ENCODE measurements at places on chromosomes 7 and 10.

- DNase-seq: no peak
Observed at GRCh38 chr10:114638821-114639625, 19.1 kb downstream of the ABLIM1 start.

DNA sequence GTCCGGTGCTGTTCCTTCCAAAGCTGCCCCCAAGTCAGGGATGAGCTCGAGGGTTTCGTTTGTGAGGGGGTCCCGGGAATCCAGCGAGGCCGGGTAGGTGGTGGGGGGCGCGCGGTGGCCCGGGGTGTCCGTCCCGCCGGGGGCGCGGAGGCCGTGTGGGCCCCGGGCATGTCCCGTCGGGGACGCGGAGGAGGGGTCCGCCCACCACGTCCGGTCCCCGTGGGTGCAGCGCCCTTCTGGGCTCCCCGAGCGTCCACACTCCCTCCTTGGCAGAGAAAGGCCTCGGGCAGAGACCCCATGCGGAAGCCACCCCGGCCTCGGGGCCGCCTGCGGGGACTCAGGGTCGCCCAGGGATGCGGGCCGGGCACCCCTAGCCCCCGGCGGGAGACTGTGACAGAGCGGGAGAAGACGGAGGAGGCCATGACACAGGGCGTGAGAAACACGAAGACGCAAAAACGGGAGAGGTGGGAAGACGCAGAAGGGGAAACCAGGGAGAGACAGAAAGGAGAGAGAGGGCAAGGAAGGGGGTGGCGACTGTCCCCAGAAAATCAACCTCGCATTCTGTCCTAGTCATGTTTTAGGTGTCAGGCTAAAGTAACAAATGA, 640 bp upstream of the ZNF425 start:
- DNase-seq: peak; percentile 81

- peak; percentile 26 for DNase-seq
Observed at GRCh38 chr10:69742928-69743602, 58.6 kb upstream of the COL13A1 start.

- no peak for DNase-seq
Observed at GRCh38 chr7:24492576-24492975, 80.7 kb upstream of the PALS2 start.

DNA sequence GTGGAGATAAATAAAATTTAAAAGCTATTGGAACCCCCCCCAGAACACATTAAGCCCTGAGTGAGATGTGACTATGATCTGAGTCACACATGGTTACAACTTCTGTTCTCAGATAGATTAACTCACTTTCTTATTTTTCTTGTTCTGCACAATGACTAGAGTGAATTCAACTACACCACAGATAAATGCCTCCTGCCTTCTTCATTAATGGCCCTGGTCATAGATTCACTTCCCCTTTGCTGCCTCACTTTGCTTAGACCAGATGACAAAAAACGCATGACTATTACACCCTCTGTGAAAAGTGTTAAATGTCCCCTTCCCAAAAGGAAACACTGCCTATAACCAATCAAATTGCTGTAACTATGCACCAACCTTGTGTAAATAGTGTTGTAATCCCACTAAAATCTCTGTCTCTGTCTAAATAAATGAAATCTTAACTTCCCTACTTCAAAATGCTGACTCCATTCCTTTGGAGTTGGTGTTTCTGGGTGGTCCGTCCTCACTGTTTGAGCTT, 49.4 kb downstream of the AKR1D1 start:
- DNase-seq: no peak

DNA sequence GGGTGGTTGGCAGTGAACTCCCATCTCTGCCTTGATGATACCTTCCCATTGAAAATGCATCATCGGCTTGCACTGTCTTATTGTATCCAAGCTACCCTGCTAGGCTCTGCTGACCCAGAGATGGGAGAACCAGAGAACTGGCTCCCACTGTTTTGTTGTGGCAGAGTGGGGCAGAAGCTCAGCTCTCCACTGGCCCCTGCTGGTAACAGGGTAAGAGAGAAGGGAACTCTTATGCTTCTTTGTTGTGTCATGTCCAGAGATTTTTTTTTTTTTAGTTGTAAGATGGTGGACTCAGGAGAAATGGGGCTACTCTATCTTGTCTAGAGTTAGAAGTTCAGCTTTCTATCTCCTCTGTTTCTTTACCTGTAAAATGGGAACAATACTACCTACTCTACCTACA, 100.5 kb upstream of the SDK1 start:
- peak; percentile 31 for DNase-seq

- DNase-seq: no peak
Observed at GRCh38 chr10:77393821-77394501, 243.6 kb downstream of the KCNMA1 start.

DNA sequence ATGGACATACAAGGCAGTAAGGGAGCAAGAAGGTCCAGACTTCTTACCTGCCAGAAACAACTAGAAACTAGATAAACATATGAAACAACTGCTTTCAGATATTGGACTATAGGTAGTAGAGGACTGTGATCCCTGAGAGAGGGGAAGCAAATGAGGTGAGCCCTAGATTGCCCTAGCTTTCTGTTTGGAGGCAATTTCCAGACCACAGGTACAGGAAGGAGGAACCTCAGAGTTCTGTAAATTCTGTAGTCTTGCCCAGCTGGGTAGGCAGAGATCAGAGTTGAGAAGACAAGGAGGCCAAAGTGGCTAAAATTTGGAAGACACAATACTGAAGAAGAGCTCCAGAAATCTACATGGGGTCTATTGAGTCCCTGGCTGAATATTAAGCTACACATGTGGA, 21.0 kb downstream of the CDK6 start:
- DNase-seq: no peak

DNA sequence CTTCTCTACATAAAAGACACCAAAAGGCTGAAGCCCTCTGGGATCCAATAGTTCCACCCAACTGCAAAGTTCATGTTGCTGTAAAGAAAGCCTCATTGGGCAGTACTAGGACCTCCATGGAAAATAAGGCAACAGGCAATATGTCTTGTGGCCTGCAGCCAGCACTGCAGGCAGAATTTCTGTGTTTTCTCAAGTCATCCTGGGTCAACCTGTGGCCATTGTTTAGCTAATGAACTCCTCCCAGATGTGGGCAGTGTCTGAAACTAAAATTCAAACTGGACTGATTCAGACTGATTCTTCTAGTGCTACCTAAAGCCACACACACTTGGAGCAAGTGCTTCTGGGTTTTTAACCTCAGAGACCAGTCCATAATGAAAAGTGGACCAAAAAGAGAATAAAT, 141.5 kb downstream of the PPP1R17 start:
- no peak for DNase-seq

DNA sequence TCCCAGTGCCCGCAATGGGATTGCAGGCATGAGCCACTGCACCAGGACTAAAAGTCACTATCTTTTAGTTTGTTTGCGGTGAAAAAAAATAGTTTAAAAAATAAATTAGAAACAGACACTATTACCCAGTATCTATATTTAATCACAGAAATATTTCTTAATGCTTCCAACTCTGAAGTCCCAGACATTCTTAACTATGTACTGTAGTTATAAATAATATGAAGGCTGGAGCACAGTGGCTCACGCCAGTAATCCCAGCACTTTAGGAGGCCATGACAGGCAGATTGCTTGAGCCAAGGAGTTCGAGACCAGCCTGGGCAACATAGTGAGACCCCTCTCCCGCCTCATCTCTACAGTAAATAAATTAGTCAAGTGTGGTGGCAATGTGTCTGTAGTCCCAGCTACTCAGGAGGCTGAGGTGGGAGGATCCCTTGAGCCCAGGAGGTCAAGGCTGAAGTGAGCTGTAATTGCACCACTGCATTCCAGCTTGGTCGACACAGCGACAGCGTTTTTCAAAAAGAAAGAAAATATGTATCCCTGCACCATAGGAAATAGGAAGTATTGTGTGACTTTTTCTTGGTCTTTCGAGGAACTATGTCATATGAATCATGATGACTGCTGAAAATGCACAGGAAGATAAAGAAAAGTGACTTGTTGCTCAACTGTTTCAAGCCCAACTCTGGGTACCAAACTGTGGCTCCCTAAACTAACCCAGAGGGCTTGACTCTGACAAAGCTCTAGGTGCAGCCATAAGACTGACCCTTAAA, 74.9 kb upstream of the STEAP1B start:
- no peak for DNase-seq

GRCh38 chr7:41886262-41886900, 183.5 kb upstream of the INHBA start:
- no peak for DNase-seq

DNA sequence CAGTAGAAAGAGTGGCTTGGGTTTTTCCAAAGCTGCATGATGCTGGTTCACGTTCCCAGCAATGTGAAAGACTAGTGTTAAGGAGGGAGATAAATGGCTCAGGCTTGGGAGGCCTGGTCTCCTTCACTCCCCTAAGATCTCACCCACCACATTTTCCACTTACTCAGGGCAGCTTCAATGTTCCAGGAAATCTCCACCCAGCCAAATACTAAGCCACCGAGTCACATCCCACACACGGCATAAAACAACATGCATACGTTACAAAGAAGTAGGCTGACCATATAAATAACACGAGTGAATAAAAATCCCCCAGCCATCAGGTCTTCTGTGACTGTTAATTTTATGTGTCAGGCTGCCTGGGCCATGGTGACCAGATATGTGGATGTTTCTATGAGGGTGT, 303.5 kb downstream of the SFMBT2 start:
- no peak for DNase-seq

DNA sequence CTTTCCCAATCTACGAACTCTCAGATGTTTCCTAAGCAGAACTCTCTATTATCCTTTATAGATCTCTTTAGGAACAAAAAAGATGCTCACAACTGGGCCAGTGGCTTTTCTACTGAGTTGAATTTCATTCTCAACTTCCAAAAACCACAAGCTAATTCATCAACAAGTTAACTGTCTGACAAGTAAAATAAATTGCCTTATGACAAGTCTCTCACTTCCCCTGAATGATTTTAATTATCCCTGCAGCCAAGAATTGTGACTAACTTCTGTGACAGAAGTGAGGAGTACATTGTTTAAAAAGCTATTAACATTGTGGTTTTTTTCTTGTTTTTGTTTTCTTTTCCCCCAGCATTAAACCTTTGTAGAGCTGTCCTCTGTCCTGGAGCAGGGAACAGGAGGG, 343.1 kb downstream of the HPSE2 start:
- no peak for DNase-seq

GRCh38 chr10:48638739-48639527, 34.1 kb upstream of the ARHGAP22 start:
- no peak for DNase-seq

DNA sequence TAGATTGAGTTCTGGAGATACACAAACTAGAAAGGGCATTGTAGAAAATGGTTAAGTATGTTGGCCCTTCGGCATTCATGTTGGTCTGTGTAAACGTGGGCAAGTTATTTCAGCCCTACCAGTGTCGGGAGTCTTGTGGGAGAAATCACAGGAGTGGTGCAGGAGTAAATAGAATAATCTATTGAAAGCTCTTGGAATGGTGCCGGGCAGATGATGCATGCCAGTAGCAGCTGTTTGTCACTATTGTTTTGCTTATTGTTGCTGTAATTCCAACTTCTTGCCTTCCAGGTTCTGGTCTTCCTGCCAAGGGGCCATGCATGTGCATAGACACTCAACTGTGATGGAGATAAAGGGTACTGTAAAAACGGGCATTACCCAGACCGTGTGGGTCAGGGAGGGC, 259.4 kb downstream of the CAMK1D start:
- no peak for DNase-seq

GRCh38 chr7:154909241-154910105, 93.5 kb downstream of the PAXIP1 start:
- no peak for DNase-seq

- DNase-seq: peak; percentile 65
Observed at GRCh38 chr7:28093623-28094232, 86.9 kb downstream of the JAZF1 start.

GRCh38 chr7:139116999-139117398, 7.5 kb upstream of the ZC3HAV1 start:
- DNase-seq: no peak

DNA sequence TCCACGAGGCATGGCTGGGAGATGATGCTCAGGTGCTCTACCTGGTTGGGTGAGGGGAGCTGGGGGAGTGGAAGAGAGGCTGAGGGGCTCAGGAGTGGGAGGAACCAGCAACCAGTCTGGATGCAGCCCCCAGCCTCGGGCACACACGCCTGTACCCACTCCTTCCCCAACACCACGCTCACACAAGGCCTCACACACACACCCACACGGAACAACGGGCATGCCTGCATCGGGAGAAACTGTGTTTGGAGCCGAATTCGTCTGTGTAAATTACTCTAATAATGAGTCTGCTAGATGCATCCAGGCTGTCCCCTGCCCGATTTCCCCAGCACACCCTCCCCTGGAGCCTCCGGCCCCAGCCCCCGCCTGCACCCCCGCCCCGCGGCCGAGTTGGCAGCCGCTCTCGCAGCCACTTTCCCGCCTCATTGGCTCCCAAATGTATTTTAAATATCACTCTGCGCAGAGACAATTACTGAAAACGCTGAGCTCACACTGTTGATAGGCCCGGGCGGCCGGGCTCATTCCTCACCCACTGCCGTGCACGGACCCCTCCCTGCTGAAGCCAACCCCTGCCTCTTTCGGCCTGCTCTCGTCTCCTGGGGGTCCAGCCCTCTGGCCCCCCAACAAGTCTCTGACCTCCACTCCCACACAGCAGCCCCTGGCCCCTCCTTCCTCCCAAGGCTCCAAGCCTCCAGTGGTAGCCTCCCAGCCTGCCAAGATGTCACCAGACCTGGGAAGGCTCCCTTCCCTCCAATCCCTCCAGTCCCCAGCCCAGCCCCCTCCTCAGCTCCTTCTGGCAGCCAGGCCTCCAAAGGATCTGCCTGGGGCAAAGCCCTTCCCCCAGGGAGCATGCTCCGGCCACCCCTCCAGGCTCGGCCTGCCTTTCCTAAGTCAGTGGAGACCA, 11.1 kb downstream of the H2BK1 start:
- no peak for DNase-seq

- no peak for DNase-seq
Observed at GRCh38 chr10:129839285-129840195, 124.5 kb downstream of the EBF3 start.

DNA sequence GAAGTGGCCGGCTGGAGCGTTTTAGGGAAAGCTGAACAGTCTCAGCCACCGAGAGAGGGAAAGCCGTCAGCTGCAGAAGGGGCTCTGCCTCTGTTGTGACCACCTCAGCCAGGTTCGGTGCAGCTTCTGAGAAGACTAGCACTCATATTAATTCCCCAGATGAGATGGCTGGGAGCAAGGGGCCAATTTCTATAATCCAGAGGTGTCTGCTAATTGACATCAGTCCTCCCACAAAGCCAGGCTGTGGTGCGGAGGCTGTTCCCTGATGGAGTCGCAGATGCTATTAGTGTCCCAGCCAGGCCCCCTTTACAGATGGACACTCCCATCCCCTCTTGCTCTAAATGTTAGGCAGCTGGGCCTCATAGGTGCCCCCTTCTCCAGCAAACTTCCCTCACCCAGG, 133.5 kb downstream of the GRID1 start:
- no peak for DNase-seq

DNA sequence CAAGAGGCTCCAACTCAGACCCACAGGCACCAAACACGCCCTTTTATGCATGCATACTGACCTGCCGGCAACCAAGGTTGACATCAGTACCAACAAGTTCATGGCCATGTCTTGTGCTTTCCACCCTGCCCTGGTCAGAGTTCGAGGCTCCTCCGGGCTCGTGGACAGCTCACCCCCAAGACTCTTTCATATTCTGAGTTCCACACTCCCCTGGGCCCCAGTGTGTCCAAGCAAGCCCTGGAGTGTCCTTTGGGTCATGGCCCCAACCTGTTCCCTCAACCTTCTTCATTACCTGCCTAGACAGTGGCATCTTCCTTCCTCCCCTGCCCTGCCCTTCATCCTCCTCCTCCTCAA, 40.5 kb downstream of the HIF1AN start:
- no peak for DNase-seq

Measured in activated T-cell treated with anti-CD3 and anti-CD28 coated beads, Interleukin-2, amount 50 U/mL, for 72 hours (primary cell).